ENCODE measurements at places on chromosomes 1 and 21.

GRCh38 chr1:22037520-22037919, 15.0 kb upstream of the CDC42 start:
- DNase-seq, result no peak

- no peak for DNase-seq
Measured at GRCh38 chr1:6578624-6579373, 995 bp upstream of the ZBTB48 start.

DNA sequence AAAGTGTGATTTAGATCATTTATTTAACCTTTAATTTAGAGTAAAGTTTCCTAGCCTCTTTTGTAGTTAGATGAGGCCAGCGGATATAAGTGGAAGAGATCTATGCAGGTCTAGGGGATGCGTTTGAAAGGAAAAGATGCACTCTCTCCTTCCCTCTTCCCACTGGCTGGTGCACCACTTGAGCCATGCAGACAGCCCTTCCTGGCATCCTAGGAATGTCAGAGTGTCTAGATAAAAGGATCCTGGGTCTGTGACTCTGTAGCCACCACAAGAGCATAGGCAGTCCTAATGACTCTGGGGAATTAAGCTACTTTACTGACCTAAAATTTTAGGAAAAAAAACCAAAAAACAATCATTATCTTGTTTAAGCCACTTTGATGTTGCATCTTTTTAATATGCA, 16.0 kb upstream of the STUM start:
- DNase-seq, result no peak

- DNase-seq, result no peak
Measured at GRCh38 chr1:235783148-235783776, 83.4 kb downstream of the LYST start.

- DNase-seq, result no peak
Measured at GRCh38 chr1:20476265-20477038, 9.6 kb downstream of the CAMK2N1 start.

GRCh38 chr1:16231331-16232315, 5.4 kb downstream of the CPLANE2 start:
- no peak for DNase-seq

- no peak for DNase-seq
Measured at GRCh38 chr1:75233302-75233929, 99.2 kb downstream of the LHX8 start.

GRCh38 chr1:167562702-167563101, 9.1 kb upstream of the CREG1 start:
- no peak for DNase-seq

GRCh38 chr1:185644531-185644930, 89.7 kb upstream of the HMCN1 start:
- no peak for DNase-seq

DNA sequence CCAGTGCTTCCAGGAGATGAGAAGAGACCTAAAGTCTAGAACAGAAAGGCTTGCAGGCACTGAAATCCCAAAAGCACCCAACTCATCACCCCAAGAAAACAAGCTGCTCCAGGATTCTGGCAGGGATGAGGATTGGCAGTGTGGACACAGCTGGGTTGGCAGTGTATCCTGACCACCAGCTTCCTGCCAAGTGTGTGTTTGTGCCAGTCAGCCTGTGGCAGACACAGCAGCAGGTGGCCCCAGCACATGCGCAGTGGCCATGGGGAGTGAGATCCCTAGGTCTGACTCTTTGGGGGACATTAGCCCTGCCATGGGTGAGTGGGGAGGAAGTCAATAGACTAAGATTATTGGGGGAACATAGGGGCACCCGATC, 8.7 kb upstream of the SNAPIN start:
- DNase-seq, result no peak

- DNase-seq, result no peak
Measured at GRCh38 chr1:94597701-94598100, 56.1 kb upstream of the F3 start.

DNA sequence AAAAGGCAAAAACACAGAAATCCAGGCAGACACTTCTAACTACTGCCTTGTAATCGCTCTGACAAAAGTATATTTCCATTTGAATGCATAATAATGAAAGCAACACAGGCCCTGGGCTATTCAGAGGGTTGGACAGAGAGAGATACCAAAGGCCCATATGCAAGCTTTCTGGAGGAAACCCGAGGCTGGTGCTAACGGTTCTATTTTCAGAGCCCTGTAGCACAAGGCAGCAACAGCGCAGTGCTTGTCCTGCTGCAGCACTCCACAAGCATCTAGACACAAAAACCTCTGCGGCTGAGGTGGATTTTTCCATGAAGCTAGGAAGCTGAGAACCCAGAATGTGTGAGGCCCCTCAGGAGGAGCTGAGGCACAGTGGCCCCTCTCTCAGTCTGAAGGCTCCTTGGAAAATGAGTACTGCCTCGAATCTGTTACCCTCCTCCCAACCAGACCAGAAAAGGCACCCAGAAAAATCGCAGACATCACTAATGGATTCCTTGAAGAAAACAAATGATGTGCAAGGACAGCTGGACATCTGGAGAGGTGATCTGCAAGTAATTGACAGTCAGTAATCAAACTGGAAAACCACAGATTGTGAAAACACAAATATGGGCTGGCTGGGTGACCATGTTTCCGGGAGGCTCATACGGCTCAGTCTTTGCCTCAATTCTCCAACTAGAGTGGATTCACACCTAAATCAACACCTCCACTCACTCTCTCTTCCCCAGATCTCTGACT, 54.0 kb downstream of the COLGALT2 start:
- DNase-seq, result no peak

DNA sequence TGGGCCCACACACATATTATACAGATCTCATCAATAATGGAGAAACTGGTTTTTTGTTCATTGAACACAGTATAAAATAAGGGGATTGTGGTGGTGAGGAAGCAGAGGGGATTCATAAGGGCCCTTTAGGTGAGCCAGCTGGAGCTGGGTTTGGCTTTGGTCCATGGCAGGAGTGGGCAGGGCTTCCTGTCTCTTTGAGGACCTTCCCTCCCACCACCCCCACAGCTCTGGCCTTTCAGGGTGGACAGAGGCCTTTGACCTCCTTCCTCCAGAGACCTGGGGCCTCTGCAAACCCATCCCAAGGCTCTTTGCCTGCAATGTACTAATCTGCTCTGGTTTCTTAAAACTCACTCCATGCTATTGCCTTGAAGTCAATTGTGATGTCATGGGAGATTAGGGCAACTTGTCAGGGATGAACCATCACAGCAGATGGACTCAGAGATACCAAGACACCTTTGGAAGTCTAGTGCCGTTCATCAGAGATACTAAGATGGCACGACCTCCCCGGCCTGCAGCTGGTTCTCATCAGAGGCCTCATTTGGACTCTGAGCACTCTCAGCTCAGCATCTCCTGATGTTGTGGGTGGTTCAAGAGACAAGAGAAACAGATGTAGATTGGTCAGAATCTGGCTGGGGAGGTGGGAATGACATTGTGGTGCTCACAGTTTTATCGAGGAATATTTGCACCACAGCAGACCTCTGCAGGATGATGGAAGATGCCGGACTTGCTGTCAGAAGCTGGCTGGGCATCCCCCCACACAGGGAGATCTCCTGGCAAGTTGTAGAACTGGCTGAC, 37.9 kb downstream of the LHX4 start:
- DNase-seq, result no peak

GRCh38 chr1:248393050-248393449, 9.8 kb upstream of the OR2T1 start:
- DNase-seq, result no peak

DNA sequence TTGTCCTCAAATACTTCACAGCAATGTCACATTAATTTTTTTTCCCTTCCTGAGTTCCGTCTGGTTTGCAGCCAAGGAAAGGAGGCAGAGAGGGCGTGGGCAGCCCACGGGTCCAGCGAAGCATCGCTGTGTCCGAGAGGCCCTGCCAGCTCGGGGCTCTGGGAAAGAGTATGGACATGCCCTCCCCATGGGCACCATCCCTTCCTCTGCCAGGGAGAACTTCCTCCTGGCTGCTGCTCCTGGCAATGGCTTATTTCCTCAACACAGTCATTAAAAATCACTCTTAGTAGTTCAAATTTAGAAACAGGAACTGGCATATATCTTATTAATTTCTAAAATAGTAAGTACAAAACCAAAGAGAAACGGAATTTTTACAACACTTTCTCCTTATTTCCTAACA, 115.4 kb downstream of the RIPK4 start:
- DNase-seq, result no peak

GRCh38 chr1:8425150-8425780, 107.4 kb downstream of the SLC45A1 start:
- DNase-seq, result no peak

DNA sequence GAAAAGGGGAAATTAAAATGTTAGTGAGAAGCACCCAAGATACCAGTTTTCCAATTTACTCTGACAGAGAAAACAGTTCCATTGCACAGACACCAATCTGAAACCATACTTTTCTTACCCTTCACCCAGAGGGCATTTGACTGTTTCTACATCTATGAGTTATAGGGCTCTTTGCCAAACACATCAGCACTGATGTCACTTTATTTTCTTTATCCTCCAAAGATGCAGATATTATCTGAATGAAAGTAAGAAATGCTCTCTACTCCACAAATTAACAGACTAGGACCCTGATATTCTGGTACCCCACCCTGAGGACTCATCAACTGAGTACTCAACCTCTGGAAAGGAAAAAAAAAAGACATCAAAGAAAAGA, 24.2 kb upstream of the PEX19 start:
- DNase-seq, result no peak

DNA sequence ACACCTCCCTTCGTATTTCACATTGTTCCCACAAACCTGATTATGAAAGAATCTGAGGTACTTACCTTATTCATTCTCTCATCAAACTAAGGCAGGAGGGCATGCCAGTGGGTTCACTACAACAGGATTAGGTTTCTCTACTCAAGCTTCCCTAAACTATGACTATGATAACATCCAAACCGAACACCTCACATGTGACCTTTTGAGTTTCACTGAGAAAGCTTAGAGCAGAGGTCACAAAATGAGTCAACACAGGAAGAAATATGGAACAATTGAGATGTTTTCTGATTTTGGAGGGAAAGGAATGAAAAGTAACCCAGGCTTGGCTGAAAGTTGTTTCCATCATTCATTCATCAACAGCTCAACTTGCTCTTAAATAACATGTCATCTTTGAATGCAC, 24.1 kb downstream of the UBR4 start:
- DNase-seq, result no peak

- DNase-seq, result no peak
Measured at GRCh38 chr1:92461364-92462097, 25.2 kb downstream of the GFI1 start.

DNA sequence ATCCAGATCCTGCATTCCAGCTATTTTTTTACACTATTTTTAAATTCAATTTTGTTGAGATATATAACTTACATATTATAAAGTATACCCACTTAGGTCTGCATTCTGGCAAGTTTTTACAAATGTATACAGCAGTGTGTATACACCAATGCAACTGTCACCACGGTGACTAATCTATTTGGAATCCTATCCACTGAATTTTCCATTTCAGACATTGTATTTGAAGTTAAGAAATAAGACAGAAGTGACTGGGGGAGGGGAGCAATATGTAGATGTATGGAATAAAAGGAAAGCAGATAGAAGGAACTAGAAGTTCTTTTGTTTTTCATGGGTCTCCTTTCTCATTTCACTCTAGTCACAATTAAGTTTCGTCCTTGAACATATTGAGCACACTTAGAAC, 431.5 kb upstream of the CHRM3 start:
- no peak for DNase-seq

GRCh38 chr1:219160967-219161366, 12.7 kb upstream of the LYPLAL1 start:
- no peak for DNase-seq

DNA sequence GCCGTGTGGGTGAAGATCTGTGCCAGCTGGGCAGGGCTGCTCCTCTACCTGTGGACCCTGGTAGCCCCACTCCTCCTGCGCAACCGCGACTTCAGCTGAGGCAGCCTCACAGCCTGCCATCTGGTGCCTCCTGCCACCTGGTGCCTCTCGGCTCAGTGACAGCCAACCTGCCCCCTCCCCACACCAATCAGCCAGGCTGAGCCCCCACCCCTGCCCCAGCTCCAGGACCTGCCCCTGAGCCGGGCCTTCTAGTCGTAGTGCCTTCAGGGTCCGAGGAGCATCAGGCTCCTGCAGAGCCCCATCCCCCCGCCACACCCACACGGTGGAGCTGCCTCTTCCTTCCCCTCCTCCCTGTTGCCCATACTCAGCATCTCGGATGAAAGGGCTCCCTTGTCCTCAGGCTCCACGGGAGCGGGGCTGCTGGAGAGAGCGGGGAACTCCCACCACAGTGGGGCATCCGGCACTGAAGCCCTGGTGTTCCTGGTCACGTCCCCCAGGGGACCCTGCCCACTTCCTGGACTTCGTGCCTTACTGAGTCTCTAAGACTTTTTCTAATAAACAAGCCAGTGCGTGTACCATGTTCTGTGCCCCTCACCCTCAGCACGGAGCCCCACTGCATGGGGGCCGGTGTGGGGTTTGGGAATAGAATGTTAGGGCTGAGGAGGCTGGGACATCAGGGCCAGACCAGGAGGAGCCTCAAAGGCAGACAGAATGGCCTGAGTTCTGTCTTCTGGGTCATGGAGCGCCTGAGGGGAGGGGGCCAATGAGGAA, 21.3 kb downstream of the SERINC2 start:
- no peak for DNase-seq

- no peak for DNase-seq
Measured at GRCh38 chr21:35316933-35317332, 267.8 kb upstream of the RUNX1 start.

GRCh38 chr1:238252033-238252802, 361.5 kb upstream of the ZP4 start:
- DNase-seq, result no peak

- no peak for DNase-seq
Measured at GRCh38 chr1:1041092-1041523, 21.2 kb downstream of the AGRN start.

DNA sequence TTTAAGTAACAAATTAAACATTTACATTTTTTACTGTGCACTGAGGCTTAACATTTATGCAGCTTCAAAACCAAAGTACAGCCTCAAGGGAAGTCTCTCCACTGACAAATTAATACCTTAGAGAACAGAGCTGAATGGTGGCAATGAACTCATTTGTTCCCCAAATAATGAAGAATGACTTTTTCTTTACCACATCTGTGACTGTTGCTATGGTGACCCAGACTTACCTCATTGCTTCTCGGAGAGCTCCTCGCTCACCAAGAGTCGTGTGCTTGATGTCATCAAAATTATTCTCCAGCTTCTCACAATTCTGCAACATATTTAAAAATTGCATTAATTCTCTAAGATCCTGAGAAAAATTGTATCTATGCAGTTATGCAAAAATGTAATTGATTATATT, 92.9 kb downstream of the DPYD start:
- no peak for DNase-seq

DNA sequence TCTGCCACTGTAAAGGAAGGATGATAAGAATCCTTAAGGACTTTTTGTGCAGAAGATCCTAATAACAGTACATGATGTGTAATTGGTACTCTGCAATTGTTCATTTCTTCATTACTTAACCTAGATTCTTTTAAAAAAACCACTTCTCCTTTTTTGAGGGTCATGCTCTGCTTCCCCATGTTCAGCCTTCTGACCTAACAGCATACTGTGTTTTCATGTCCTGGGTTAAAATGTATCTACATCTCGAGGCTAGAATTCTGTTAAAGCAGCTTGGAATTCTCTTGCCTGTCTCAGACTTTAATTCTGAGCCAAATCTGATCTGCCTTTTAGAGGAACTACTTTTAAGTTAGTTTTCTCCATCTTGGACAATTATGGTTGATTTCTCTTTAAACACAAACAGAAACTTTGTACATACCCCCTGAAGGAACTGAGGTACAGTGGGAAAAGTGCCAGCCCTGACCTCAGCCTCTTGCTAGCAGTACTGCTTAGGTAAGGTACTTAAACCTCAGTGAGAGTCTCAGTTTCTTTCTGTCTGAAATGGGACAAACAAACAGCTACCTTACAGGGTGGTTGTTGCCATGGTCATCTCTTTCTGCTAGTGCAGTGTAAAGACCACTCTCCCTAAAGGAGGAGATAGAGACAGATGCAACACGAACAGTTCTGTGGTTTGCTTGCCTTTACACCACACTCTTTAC, 103.2 kb upstream of the DYNLT5 start:
- DNase-seq, result no peak
